Left lobe of liver (tissue), 2 donors: ENCODE measurements at places on chromosomes 13 and 19. TPM values are rescaled to one million over a fixed set of nuclear protein-coding genes. Genes with fewer than 3 reads are reported as not detected.

The ZNF787 gene
- total RNA-seq, result 29.0 TPM

The KLF16 gene
- 11.9 TPM for total RNA-seq

- no peak for DNase-seq
These were observed 35.0 kb downstream of the FAM124A start for GRCh38 chr13:51257187-51257586.

GRCh38 chr13:98142380-98143156 lies at the start of gene FARP1:
Gene FARP1, plus strand, starts transcription at chr13:98143094. Its CDS starts 70,149 bp downstream, at chr13:98213243.
- peak; percentile 92 for DNase-seq

GRCh38 chr19:38265921-38266429 lies 1.6 kb downstream of the SPINT2 start:
- no peak for DNase-seq

- DNase-seq, result no peak
These were observed 541.0 kb downstream of the PCDH9 start for GRCh38 chr13:66689037-66689619.

GRCh38 chr19:58409010-58409790 lies 751 bp downstream of the ZNF584 start:
- no peak for DNase-seq
